Stimulated activated CD8-positive, alpha-beta memory T cell treated with anti-CD3 and anti-CD28 coated beads, Interleukin-4, amount 100 ng/mL, for 4 hours (primary cell): ENCODE measurements at places on chromosomes 6 and 20.

DNA sequence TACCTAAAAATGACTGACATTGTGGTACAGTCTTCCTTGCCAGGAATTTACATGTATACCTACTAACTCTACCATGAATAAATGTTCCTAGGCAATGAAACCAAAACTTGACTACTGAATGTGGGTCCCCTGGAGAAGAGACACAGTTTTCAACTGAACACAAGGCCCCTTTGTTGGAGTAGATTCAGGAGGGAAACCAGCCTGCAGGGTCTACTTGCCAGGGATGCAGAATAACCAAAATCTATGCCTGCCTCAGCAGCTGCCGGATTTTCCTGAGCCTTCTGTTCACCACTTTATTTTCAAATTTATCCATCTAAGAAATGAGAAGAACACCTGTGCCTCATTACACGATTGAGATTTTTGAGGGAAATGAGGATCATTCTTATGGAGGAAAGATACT is 211.9 kb downstream of the GRM1 start:
- no peak for DNase-seq

DNA sequence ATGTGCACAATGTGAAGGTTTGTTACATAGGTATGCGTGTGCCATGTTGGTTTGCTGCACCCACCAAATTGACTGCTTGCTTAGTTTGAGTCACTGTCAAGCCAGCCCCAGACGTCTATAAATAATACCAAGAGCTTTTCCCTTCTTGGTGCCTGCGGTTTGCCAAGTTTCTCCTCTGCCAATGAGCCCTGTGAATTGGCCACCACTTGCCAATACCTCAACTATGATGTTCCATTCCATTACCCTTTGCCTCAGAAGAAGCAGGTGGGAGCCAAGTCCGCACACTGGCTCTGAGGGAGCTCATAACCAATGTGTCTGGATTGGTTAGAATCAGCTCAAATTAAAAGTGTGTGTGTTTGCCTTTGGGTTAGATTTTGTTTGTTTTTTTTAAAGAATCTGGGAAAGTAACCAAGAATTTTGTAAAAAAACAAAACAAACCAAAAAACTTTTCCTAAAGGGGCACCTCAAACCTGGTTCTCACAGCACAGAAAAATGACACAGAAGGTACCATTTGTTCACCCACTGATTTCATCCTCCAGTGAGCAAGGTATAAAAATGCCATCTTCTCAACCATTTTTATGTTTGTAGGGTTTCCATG is 244.7 kb upstream of the PRND start:
- DNase-seq = no peak

GRCh38 chr20:63367446-63368055 is 6.4 kb upstream of the CHRNA4 start:
- DNase-seq = no peak

DNA sequence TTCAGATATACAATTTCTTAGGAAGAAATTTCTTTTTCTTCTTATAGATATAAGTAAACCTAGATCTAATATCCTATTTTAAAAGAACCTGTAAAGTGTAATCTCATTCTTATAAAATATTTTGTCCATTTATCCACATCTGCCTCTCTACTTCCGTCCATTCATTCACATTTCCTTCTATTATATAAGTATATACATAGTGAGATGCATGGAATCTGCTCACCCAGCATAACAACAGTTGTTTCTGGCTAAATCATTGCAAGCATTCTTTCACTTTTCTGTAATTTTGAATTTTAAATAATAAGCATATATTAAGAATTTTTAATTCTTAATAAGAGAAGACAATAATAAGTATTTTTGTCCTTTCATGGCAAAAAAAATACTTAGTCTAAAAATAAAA is 45.4 kb downstream of the CEP162 start:
- no peak for DNase-seq

- no peak for DNase-seq
These were observed 27.5 kb downstream of the FOXC1 start for GRCh38 chr6:1636971-1637871.
